Heart left ventricle (tissue), 16 donors: ENCODE measurements at places on chromosomes 12 and 14. TPM values are rescaled to one million over a fixed set of nuclear protein-coding genes. Genes with fewer than 3 reads are reported as not detected.

GRCh38 chr12:102376181-102376747 lies 104.1 kb downstream of the IGF1 start:
- no peaks in the 10 kb centered on the region for H3K27me3 ChIP-seq
- no peaks in the 10 kb centered on the region for H3K4me1 ChIP-seq
- no peak overlapping the region for H3K27ac ChIP-seq
- no peak for DNase-seq

- H3K27ac ChIP-seq: peak overlapping the region; percentile 45
- H3K36me3 ChIP-seq: no peaks in the 10 kb centered on the region
- no peak for DNase-seq
- peaks cover 57% of the 10 kb centered on the region for H3K4me1 ChIP-seq
These were observed 74.0 kb downstream of the TSPAN9 start for GRCh38 chr12:3150931-3151835.

- no peak overlapping the region for H3K4me3 ChIP-seq
- H3K27ac ChIP-seq: no peak overlapping the region
- no peak for DNase-seq
- no peaks in the 10 kb centered on the region for H3K36me3 ChIP-seq
These were observed 262.1 kb downstream of the FBXL14 start for GRCh38 chr12:1332327-1332726.

DNA sequence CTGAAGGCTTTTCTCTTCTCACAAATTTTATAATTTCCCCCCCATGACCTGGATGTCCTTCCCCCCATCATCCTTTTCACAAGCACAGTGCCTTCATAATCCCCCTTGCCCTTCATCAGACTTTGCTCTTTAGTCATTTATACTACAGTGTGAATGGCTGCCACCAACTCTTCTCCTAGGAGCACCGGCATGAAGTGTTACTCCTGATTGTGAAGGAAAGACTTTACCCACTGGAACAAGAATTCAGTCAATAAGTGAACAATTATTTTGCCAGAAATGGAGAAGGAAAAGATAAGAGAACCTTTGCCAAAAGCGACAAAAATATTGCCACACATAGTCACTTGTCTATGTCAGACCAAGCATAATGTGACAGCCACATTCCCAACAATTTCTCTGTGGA lies 5.0 kb downstream of the SERPINA9 start:
- H3K4me1 ChIP-seq: no peaks in the 10 kb centered on the region
- no peak overlapping the region for H3K27ac ChIP-seq
- H3K27me3 ChIP-seq: no peaks in the 10 kb centered on the region
- no peaks in the 10 kb centered on the region for H3K36me3 ChIP-seq

DNA sequence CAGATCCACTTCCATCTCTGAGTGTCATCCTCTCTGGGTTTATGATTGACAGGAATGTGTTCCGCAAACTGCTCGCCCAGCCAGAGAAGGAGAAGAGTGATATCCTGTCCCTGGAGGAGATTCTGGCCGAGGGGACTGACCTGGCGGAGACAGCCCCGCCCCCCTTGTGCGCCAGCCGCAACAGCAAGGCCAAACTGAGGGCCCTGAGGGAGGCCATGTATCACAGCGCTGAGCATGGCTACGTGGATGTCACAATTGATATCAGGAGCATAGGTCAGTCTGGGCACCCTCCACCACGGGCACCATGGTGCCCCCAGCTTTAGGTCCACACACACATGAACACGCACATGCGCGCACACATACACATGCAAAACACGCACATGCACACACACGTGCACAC lies 67.5 kb upstream of the PWP1 start:
- H3K27ac ChIP-seq: no peak overlapping the region
- no peaks in the 10 kb centered on the region for H3K4me1 ChIP-seq
- no peaks in the 10 kb centered on the region for H3K36me3 ChIP-seq

DNA sequence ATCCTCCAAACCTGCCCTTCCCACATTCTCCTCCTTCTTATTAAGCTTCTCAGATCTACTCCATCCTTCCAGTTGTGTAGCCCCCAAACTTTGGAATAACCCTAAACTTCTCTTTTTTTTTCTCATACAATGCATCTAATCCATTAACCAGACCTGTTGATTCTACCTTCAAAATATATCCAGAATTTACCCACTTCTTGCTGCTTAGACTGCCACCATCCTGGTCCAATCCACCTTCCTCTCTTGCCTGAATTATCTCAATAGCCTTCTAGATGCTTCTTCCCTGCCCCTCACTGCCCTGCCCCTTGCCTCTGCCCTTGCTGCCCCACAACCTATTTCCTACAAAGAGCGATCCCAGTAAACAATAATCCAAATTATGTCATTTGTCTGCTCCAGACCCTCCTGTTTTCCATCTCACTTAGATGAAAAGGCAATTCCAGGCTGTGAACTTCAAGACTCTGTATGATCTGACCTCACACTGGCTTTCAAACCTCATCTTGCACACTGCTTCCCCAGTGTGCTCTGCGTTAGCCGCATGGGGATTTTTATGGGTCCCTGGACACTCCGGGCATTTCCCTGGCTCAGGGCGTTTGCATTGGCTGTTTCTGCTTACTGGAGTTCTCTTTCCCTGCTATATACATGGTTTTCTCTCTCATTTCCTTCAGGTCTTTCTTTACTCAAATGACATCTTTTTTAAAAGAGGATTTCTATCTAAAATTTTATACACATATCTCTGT lies 42.6 kb upstream of the HIF1A start:
- H3K36me3 ChIP-seq: no peaks in the 10 kb centered on the region
- DNase-seq: no peak
- H3K27ac ChIP-seq: no peak overlapping the region
- no peaks in the 10 kb centered on the region for H3K4me1 ChIP-seq

DNA sequence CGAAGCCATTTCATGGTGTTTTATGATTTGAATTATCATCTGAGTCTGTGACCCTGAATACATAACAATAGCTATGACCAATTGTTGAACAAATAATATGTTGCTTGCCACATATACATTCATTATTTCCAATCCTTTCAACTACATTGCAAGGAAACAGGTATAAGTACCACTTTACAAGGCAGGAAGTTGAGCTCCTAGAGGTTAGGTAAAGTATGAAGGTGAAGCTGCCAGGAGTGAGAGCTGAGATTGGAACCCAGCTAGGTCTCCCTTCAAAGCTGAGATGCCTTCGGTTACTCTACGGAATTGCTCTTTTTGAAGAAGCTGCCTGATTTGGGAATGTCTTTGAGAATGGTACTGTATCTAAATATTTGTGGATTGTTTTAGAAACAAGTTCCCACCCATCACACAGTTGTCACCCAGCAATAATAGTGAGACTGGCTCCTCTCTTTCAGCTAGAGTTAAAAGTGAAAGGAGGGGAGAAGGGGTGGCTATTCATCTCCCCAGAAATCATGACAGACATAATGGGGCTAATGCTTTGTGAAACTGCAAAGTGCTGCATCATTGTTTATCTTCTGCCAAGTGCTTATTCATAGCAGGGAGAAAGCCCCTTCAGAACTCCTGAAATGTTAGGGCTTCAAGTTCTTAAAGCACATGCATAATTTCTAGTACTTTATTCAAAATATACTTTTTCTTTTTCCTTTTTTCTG lies 75.9 kb upstream of the AMIGO2 start:
- H3K27me3 ChIP-seq: no peaks in the 10 kb centered on the region
- peaks cover 11% of the 10 kb centered on the region for H3K4me1 ChIP-seq
- DNase-seq: no peak
- H3K36me3 ChIP-seq: no peaks in the 10 kb centered on the region
- no peak overlapping the region for H3K4me3 ChIP-seq
- no peak overlapping the region for H3K27ac ChIP-seq

DNA sequence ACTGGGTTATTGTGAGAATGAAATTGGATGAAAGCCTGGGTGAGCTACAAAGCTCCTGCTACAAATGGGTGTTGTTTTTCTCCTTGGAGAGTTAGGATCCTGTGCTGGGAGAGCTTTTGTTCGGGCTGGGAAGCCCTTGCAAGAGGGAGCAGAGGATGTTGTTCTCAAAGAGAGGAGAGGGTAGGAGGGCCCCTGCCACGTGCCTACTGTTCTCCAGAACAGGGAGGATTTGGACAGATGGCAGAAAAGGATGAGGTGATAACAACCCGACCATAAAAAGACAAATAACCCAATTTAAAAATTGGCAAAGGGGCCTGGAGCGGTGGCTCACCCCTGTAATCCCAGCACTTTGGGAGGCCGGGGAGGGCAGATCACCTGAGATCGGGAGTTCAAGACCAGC lies 68.8 kb downstream of the GALNT16 start:
- no peak overlapping the region for H3K4me3 ChIP-seq
- no peaks in the 10 kb centered on the region for H3K4me1 ChIP-seq
- no peak overlapping the region for H3K27ac ChIP-seq
- DNase-seq: no peak

DNA sequence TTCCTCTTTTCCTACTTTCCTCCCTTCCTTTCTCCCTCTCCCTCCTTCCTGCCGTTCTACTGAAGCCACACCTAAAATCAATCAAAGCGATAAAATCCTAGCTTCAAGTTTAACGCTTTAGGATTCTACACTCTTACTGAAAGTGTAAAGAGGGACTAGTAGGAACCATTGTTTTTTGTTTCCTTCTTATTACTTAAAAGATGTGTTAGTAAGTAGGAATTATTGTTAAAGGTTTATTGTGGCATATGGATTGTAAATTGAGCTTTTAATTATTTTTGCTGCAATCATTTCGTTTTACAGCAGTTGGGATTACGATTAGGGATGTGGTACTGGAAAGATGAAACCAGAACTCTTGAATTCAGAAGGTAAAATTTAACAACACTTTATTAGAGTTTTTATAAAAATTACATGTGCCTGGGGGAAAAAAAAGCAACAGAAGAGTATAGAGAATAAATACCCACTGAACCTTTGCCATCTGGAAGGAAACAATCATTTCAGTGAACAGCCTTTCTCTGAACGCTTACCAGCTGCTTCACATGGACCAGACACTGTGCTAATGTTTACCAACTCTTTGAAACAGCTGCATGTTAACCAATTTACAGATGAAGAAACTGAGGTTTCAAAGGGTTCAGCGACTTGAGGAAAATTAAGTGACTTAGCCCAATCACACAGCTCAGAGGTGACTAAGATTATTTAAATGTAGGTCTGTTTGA lies 1.0 kb downstream of the PPP1R36 start:
- no peaks in the 10 kb centered on the region for H3K27me3 ChIP-seq
- no peak for DNase-seq
- H3K27ac ChIP-seq: no peak overlapping the region
- peaks cover 16% of the 10 kb centered on the region for H3K4me1 ChIP-seq

DNA sequence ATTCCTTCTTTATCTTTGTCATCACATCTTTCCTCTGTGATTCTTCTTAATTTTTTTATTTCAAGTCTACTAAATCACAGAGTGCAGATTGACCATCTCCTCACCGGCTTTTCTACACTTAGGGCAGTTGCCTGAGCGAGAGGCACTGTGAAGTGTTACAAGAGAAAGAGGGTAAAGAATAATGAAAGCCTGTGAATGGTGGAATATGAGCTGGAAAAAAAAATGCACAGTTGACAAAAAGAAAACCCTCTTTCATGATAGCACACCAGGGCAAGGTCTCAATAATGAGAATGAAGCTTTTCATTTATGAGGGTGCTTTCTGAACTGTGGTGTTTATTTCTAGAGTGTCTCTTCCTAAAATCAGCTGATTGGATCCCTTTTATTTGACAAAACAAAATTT lies 106.2 kb upstream of the PDE3A start:
- no peaks in the 10 kb centered on the region for H3K27me3 ChIP-seq
- DNase-seq: no peak
- H3K4me3 ChIP-seq: no peak overlapping the region
- no peaks in the 10 kb centered on the region for H3K36me3 ChIP-seq

DNA sequence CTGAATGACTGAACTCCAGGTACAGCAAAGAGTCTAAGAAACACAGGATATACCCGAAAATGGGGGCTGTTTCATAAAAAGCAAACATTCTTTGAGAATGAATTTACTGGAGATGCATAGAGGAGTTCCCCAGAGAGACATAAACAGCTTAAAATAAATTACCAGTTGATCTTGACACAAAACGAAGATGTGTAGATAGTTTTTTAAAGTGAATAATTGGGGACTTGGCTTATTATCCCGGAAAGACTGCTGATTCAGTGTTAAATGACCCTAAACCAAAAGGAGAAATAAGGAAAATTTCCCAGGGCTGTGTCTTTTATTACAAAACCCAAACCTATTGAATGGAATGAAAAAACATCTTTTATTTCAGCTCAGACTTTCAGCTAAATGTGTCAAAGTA lies 1052.8 kb upstream of the TMEM132C start:
- H3K27ac ChIP-seq: no peak overlapping the region
- H3K27me3 ChIP-seq: no peaks in the 10 kb centered on the region
- DNase-seq: no peak
- H3K4me1 ChIP-seq: no peaks in the 10 kb centered on the region
- H3K4me3 ChIP-seq: no peak overlapping the region

- no peaks in the 10 kb centered on the region for H3K36me3 ChIP-seq
- peaks cover 95% of the 10 kb centered on the region for H3K4me1 ChIP-seq
- peak overlapping the region; percentile 28 for H3K27ac ChIP-seq
- H3K4me3 ChIP-seq: no peak overlapping the region
These were observed 54.0 kb downstream of the NCOR2 start for GRCh38 chr12:124513297-124513867.

- no peak overlapping the region for H3K27ac ChIP-seq
- H3K36me3 ChIP-seq: no peaks in the 10 kb centered on the region
- DNase-seq: no peak
- H3K4me3 ChIP-seq: no peak overlapping the region
- no peaks in the 10 kb centered on the region for H3K27me3 ChIP-seq
These were observed 1002.3 kb downstream of the FLRT2 start for GRCh38 chr14:86532219-86532618.

GRCh38 chr14:75804570-75805275 lies 143.7 kb downstream of the TTLL5 start:
- H3K27me3 ChIP-seq: no peaks in the 10 kb centered on the region
- no peak for DNase-seq
- H3K36me3 ChIP-seq: no peaks in the 10 kb centered on the region

- no peaks in the 10 kb centered on the region for H3K4me1 ChIP-seq
- H3K4me3 ChIP-seq: no peak overlapping the region
- H3K27ac ChIP-seq: no peak overlapping the region
- H3K36me3 ChIP-seq: no peaks in the 10 kb centered on the region
These were observed 210.2 kb upstream of the RPL10L start for GRCh38 chr14:46861753-46862152.

DNA sequence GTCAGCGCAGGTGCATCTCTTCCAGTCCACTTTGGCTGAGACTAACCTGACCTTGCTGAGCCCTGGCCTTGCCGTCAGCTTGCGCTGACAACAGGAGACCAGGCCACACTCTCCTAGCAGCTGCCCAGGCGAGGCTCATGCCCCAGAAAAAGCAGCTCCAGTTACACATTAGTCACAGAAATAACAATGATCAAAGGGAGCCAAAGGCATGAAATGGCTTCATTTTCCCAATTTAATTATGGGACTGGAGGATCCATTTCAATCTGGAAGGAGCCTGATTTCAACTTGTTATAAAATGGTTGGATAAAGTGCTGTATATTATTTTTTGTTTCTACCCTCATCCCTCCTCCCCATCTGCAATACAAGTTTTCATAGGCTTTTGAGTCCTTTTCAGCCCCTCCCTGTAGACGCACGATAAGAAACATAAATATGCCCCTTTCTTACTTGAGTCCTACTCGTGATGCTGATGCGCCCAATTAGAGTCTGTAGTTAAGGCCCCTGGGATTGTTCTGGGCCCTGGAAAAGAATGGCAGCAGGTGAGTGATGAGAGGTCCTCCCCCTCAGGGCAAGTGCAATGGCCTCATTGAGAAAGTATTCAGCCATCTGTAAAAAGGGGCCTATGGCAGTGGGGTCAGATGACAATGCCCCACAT lies 376.0 kb downstream of the C12orf75 start:
- DNase-seq: no peak
- no peak overlapping the region for H3K4me3 ChIP-seq
- peak overlapping the region; percentile 49 for H3K27ac ChIP-seq
- peaks cover 5% of the 10 kb centered on the region for H3K4me1 ChIP-seq
- no peaks in the 10 kb centered on the region for H3K36me3 ChIP-seq
- H3K27me3 ChIP-seq: no peaks in the 10 kb centered on the region

SLC6A13 gene
- 0.87 TPM for total RNA-seq

ANO2 gene
- total RNA-seq: 9.4 TPM

OVCH1 gene
- total RNA-seq: not detected
